ENCODE measurements at places on chromosomes 3 and 15. TPM values are rescaled to one million over a fixed set of nuclear protein-coding genes. Genes with fewer than 3 reads are reported as not detected.
A peak's percentile ranks its signal among the peaks of the same experiment; 100 is the strongest.

DNA sequence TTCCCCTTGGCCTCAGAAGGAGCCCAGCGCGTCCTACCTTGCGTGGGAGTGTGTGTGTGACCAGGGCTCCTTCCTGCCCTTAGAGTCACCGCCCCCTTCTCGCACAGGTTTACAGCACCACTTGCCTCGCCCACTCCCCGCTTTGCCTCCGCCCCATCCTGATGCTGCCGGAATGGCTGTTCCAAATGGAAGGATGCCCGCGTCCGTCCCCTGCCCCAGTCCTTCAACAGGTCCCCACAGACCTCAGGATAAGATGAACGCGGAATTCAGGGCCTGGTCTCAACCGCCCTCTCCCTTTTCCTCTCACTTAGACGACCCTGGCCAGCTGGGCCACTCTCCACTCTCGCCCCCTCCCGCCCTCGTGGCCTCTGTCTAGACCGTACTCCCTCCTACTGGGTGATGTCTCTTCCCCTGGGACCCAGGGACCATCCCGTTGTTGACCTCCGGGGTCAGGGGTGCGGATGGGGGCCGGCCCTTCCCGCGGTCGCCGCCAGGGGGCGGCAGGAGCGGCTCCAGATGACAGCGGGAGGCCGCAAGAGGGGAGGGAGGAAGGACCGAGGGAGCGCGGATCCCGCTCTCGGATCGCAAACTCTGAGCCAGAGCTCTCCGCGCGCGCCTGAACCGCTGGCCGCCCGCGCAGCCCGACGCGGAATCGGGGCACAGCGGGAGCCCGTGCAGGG lies at the start of gene THSD4:
Gene THSD4 (plus strand): TSS at position 585 of the 680 bp plus-strand sequence.
- H3K27me3 ChIP-seq, result peaks cover 3% of the 10 kb centered on the region
- no peak within 1 kb of the TSS for H3K27ac ChIP-seq
- no peak within 1 kb of the TSS for H3K4me3 ChIP-seq
- no peaks in the 10 kb centered on the region for H3K4me1 ChIP-seq
- peak; percentile 21 for DNase-seq
- no peaks in the 10 kb centered on the region for H3K36me3 ChIP-seq

GRCh38 chr15:60343221-60343970 lies 54.4 kb downstream of the ANXA2 start:
- no peaks in the 10 kb centered on the region for H3K4me1 ChIP-seq
- no peak overlapping the region for H3K27ac ChIP-seq
- H3K4me3 ChIP-seq, result no peak overlapping the region
- H3K27me3 ChIP-seq, result no peaks in the 10 kb centered on the region
- no peak for DNase-seq
- peaks cover 4% of the 10 kb centered on the region for H3K36me3 ChIP-seq

Gene PCNP
- total RNA-seq, result 154 TPM

DNA sequence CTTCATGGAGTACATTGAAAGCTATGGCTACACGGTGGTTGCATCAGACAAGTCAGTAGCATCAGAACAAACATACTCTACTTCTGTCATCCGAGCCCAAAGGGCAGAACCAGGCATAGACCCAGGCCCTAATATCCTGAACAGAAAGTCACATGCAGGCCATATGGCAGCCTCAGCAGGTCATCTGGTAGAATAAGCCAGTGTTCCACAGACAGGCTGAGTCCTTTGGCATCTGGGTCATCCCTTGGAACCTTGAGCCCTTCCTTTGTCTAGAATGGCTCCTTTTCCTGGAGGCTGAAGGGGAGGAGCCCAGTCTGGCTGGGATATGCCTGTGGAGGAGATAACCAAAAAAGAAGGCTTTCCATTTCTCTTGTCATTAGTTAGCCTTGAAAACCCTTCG lies 29.2 kb downstream of the SEMA6D start:
- no peaks in the 10 kb centered on the region for H3K27me3 ChIP-seq
- no peak overlapping the region for H3K4me3 ChIP-seq
- H3K36me3 ChIP-seq, result no peaks in the 10 kb centered on the region
- H3K4me1 ChIP-seq, result no peaks in the 10 kb centered on the region

- no peak for DNase-seq
- no peaks in the 10 kb centered on the region for H3K4me1 ChIP-seq
- no peaks in the 10 kb centered on the region for H3K27me3 ChIP-seq
- no peaks in the 10 kb centered on the region for H3K36me3 ChIP-seq
- no peak overlapping the region for H3K4me3 ChIP-seq
These were observed 232.3 kb upstream of the MRPL3 start for GRCh38 chr3:131735116-131735515.

GRCh38 chr15:65993236-65993635 lies 123.9 kb downstream of the RAB11A start:
- no peaks in the 10 kb centered on the region for H3K4me1 ChIP-seq
- no peak overlapping the region for H3K4me3 ChIP-seq
- no peak overlapping the region for H3K27ac ChIP-seq
- no peaks in the 10 kb centered on the region for H3K36me3 ChIP-seq

Gene POPDC2
- 4.4 TPM for total RNA-seq

Gene OR5K2
- not detected for total RNA-seq

- H3K4me1 ChIP-seq, result peaks cover 14% of the 10 kb centered on the region
- DNase-seq, result no peak
- no peaks in the 10 kb centered on the region for H3K36me3 ChIP-seq
- H3K27me3 ChIP-seq, result no peaks in the 10 kb centered on the region
- no peak overlapping the region for H3K4me3 ChIP-seq
- no peak overlapping the region for H3K27ac ChIP-seq
These were observed 2.4 kb downstream of the MUC4 start for GRCh38 chr3:195809291-195809785.

Gene DUT
- 54.7 TPM for total RNA-seq

DNA sequence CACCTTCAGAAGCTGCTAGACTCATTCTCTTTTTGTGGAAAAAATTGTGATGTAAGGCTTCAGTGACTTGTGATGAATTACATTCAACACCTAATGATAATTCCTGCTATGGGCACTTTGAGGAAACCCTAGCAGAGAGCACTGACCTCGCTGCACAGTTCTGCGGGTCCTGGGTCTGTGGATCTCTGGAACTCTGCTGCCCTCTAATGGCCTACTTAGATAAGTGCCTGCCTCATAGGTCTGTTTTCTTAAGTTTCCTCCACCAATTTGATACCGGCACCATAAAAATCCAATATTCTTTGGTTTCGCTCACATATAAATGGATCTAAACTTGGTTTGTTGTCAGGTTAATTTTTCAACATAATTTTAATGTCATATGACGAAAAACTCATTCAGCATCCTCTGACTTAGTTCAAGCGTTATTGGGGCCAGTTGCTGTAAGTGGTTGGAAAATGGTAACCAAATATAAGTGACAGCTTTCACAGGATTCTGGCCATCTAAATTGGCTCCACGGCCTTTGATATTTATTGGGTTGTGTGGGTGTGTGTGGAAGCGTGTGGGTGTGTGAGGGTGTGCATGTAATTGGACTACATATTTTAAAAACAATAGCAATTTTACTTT lies 10.4 kb downstream of the SLITRK3 start:
- no peaks in the 10 kb centered on the region for H3K27me3 ChIP-seq
- no peak overlapping the region for H3K4me3 ChIP-seq
- no peaks in the 10 kb centered on the region for H3K4me1 ChIP-seq
- no peak overlapping the region for H3K27ac ChIP-seq
- DNase-seq, result peak; percentile 15
- H3K36me3 ChIP-seq, result no peaks in the 10 kb centered on the region

GRCh38 chr3:66253790-66254620 lies 33.2 kb downstream of the SLC25A26 start:
- no peaks in the 10 kb centered on the region for H3K4me1 ChIP-seq
- no peaks in the 10 kb centered on the region for H3K27me3 ChIP-seq
- no peak for DNase-seq
- H3K4me3 ChIP-seq, result no peak overlapping the region
- H3K36me3 ChIP-seq, result no peaks in the 10 kb centered on the region

- no peaks in the 10 kb centered on the region for H3K27me3 ChIP-seq
- H3K27ac ChIP-seq, result no peak overlapping the region
- DNase-seq, result no peak
- no peaks in the 10 kb centered on the region for H3K36me3 ChIP-seq
These were observed 35.4 kb downstream of the CD200R1L start for GRCh38 chr3:112811131-112811884.

DNA sequence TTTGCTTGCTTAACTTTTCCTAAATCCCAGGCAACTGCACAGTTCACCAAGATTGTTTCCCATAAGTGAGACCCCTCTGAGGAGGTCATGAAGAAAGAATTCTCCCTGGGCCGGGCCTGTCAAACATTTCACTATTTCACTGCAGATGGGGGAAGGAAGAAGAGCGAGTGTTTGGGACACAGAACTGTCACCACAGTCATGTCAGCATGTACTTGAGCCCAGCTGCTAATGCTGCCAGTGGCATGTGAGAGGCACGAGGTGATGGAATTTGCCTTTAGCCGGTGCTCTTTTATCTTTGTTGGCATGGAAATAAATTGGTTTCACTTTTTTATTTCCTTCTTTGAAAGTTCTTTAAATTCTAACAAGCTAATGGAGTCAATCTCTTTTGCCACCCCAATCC lies 277.9 kb upstream of the GADL1 start:
- no peak overlapping the region for H3K27ac ChIP-seq
- no peak overlapping the region for H3K4me3 ChIP-seq
- no peaks in the 10 kb centered on the region for H3K36me3 ChIP-seq
- no peaks in the 10 kb centered on the region for H3K27me3 ChIP-seq
- no peaks in the 10 kb centered on the region for H3K4me1 ChIP-seq
- DNase-seq, result no peak

Gene TLR9
- 0.18 TPM for total RNA-seq

DNA sequence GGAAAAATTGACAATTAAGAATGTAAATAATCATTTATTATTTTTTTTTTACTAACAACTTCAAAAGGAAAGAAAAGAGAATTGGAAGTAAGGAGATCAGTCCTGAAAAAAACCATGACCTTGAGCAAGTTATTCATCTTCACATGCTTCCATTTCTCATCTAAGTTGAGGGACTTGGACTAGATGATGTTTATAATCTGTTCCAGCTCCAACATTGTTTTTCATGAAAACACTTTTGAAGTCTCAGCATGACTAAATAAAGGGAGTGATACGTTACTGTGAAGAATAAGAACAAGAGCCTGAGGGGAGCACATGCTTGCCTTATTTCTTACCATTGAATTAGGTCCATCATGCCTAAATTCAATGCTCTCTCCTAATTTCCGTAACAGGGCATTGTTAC lies 95.7 kb downstream of the STRIT1 start:
- H3K4me3 ChIP-seq, result no peak overlapping the region
- H3K27me3 ChIP-seq, result no peaks in the 10 kb centered on the region
- H3K36me3 ChIP-seq, result no peaks in the 10 kb centered on the region
- DNase-seq, result no peak
- H3K4me1 ChIP-seq, result no peaks in the 10 kb centered on the region

DNA sequence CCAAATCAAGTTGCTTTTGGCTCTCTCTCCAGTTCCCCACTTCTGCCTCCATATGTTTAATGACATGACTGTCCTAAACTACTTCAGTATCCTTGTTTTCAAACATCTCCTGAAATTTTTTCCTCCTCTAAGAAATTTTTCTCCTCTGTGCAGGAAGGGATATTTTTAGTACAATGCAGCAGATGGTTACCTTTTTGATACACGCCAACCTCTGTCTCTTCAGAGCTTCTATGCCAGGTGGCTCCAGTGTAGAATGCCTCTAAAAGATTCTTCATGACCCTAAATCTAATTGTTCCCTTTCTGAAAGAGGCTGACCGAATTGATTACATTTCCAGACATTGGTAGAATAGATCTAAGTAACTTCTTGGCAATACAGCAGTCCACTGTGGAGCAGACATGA lies 33.7 kb downstream of the TMOD3 start:
- H3K4me1 ChIP-seq, result peaks cover 20% of the 10 kb centered on the region
- H3K36me3 ChIP-seq, result no peaks in the 10 kb centered on the region
